NK-92 treated with Interleukin-12 subunit alpha and Interleukin-12 subunit beta, amount 100 ng/mL, for 24 hours (cell line): ENCODE measurements at places on chromosomes 16 and 17.

DNA sequence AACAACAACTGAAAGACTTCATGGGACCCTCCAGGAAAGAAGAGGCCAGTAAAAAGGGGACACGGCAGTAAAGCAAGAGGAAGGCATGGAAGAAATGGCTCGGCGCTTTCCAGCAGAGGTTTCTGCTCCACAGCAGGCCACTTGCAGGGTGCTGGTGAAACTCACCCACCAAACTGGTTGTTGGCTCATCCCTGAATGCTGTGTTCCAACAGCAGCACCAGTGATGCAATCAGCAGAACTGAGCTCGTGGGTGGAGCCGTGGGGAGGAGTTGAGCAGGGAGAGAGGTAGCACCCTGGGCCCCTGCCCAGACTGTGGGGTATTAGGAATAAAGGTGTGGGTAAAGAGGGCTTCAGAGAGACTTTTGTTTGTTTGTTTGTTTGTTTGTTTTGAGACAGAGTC, 62.8 kb upstream of the ADCY9 start:
- DNase-seq, result no peak

DNA sequence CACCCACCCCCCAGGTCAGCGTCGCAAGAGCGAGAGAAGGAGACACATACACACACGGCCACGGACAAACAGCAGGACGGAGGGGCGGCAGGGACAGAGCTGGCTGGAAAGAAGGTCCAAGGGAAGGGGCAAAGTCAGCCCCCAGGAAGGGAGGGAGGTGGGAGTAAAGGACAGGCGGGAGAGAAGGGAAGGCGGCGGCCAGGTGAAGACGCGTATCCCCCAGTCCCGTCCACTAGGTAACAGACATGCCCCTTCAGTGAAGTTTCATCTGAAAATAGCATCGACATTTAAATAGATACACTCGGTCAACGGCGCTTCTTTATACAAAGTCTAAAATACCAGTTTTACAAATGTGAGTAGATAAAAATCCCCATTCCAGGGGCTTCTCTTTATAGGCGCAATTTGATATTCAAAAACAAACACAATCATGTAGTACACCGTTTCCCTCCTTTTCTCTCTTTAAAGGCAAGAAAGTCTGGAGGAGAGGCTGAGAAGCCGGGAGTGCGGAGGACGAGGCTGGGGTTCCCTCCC, 4.5 kb downstream of the CBX8 start:
- no peak for DNase-seq

- no peak for DNase-seq
Observed at GRCh38 chr17:39639566-39640458, 2.9 kb downstream of the STARD3 start.

DNA sequence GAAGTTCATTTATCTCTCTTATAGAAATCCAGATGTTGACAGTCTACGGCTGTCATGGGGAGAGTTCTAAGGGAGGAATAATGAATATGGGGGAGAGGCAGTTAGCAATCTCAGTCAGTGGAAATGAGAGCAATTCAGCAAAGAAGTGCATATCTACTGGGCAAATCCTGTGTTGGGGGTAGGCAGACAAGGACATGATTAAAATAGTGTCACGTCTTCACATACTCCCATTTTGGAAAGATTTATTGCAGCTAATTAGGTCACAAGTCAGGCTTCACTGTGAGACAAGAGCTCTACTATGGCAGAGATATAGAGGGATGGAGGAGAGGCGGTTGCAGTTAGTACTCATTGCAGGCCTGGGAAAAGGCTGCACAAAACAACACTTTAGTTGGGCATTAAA, 29.8 kb downstream of the LRRC36 start:
- DNase-seq, result no peak

DNA sequence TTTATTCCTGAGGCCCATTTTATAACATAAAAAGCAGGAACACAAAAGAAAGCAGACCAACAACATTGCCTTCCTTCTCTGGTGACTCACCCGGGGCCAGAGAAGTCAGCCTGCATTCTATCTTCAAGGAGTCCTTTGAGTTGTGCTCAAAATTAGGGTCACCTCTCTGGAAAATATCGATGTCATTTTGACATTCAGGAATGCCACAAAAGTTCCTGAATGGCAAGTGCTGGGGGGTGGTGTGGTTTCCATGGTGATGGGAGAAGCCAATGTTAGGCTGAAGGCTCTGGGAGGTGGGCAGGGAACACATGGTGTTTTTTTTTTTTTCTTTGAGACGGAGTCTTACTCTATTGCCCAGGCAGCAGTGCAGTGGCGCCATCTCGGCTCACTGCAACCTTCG, 159.6 kb downstream of the HAPSTR1 start:
- no peak for DNase-seq

DNA sequence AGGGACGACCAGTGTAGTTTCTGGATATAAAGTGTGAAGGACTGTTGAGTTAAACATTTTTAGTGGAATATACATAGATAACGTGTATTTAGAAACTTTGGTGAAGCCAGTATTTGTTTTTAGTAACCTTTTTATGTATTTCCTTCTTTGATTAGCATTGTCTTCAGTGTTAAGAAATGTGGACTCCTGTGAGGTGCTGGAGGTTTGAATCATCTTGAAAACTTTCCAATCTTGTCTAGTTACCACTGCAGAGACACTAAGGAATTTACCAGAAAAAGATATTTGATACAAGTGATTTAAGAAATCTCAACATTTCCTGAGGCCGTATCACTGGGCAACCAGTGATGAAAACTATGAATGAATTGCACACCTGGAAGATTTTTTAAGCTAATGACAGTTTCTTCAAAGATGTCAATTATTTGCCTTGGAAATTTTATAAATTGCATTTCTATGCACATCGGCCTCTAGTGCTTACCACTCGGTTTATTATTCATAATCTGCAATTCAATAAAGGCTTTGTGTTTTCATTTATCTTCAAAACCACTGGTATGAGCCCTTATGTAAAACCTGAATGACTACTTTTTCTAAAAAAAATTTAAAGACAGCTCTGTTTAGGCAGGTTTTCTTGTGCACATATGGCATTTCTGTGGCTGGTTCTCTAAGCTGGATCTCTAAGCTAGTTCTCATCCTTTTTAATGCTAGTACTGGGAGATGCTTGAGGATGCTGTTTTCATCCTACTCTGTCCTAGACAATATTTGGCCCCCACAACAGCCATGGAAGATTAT, 31.4 kb upstream of the ADCY7 start:
- no peak for DNase-seq

DNA sequence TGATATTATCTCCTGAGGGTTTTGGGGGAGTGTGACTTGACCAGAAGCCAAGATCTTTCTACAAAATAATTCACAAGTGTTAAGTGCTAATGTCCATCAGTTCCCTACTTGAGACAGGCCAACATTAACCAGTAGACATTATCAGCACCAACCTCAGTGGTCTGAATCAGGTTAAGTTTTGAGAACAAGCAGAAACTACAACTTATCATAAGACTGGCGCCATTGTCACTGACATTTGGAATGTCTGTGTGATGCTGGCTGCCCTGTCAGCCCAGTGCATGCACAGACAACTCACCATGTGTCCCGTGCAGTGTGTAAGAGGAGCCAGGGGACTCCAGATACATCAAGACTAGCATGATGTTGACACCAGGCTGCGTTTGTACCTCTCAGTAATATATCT, 76.8 kb downstream of the CCDC182 start:
- DNase-seq, result no peak

GRCh38 chr16:65101009-65101408, 20.9 kb downstream of the CDH11 start:
- no peak for DNase-seq

DNA sequence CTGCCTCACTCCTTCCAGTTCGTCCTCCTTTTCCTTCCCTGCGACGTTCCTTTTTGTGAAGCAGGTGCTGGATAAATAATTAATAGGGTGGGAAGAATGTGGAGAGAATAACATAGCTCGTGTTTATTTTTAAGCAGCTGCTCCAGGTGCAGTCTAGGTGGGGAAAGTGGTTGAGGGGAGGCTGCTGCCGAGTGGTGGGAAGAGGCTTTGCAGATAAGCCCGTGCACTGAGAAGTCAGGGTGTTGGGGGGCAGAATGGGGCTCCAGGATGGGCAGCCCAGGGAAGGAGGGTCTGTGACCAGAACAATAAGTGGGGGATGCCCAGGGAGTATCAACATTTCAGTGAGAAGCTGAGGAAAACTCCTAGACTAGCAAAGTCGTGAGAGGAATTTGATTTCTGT, 300.5 kb downstream of the CPPED1 start:
- no peak for DNase-seq

GRCh38 chr17:45106582-45106981, 25.7 kb downstream of the PLCD3 start:
- no peak for DNase-seq

DNA sequence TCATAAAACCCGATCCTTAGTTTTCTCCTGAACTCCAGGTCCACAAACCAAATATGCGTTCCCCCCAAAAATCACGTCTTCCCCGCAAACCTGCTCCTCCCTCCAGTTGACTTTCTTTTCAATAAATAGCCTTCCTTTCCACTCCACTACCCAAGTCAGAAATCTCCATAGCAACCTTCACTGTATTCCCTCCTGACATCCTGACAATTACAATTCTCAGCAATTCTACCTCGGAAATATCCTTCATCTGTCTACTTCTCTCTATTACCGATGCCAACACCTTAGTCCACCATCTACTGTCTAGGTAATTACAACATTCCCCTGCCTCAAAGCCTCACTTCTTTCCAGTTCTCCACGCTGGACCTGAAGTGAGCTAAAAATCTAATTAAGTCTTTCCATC, 50.7 kb downstream of the SMURF2 start:
- DNase-seq, result no peak
